ENCODE measurements at places on chromosomes 5 and 9.

DNA sequence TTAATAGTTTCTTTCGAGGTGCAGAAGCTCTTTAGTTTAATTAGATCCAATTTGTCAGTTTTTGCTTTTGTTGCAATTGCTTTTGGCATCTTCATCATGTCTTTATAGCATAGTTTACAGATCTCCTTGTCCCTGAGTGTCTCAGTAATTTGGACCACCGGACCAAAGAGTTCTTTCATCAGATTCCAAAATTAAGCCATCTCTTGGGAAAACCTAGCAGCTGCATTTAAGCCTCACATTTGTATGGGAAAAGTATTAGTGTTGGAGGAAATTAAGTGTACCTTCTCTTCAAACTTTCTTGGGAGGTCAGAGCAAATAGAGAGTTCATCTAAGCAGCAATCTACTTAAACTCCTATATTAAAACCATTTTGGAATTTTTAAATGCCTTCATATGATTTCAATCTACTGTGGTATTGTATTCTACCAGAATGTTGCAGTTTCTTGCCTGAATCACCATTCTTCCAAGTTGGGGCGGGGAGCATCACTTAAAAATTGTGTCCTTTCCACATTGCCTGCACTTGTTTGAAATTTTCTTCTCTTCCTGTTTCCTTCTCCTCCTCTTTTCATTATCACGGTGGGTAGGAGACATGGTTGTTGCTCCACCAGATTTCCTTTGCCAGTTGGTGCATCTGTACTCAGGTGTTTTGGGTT lies 97.3 kb upstream of the DAB2 start:
- no peak for DNase-seq

DNA sequence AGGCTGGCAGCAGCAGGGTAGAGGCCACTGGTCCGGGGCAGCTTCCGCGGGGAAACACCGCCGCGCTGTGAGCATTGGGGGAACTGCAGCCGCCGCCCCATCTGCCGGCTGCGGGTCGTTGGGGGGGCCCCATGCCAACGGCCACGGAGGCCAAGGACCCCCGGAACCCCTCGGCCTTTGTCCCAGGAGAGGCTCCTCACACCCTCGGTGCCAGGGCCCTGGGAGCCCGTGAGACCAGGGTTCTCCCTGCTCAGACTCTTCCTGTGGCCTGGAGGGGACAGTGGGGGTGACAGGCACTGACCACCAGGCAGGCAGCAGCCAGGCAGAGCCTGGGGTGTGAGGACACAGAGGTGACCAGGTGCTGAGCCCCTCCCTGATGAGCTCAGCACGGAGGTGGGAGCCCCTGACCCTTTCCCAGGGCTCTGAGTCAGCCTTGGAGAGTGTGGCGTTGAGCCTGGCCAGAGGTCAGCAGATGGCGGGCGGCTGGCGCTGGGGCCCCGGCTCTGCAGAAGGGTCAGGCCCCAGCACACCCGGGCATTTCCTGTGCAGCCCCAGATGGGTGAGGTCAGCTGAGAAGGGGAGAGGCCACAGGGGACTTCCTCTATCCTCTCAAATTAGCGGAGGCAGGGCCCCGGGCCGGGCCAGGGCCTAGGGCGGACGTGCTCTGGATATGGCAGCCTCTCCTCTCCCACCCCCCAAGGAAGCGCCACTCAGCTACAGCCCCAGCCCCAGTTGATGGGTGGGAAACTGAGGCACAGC lies 17.9 kb upstream of the EGFL7 start:
- no peak for DNase-seq

DNA sequence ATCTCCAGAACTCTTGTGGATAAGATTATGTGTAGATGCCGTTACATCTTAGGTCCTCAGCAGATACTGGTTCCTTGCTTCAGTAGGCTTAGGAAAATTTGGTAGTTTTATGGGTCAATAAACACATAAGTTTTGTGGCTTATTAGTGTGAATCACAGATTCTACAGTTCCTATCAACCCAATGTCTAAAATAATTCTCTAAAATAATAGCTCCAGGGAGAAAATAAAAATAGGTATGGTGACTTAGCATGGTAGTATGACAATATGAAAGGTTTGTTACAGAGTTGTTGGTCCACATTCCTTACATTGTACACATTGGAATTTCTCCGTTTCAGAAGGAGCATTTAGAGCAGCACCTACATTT lies 91.7 kb downstream of the AOPEP start:
- DNase-seq = no peak

DNA sequence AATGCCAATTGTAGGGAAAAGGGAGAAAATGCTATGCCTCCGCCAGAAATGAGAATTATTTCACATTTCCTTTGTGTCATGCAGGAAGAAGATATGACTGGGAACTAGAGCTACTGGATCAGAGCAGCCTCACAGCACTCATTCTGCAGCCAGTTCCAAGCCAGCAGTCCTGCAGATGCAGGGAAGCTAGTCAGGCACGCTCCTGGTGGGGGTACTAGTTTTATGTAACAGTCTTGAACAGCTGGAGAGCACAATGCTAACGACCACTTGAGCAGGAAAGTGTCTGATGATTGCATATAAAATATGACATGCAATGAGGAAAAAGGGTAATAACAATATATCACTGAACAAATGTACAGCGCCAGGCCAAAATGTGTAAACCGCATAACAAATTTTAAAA lies 21.7 kb downstream of the CDH10 start:
- no peak for DNase-seq

DNA sequence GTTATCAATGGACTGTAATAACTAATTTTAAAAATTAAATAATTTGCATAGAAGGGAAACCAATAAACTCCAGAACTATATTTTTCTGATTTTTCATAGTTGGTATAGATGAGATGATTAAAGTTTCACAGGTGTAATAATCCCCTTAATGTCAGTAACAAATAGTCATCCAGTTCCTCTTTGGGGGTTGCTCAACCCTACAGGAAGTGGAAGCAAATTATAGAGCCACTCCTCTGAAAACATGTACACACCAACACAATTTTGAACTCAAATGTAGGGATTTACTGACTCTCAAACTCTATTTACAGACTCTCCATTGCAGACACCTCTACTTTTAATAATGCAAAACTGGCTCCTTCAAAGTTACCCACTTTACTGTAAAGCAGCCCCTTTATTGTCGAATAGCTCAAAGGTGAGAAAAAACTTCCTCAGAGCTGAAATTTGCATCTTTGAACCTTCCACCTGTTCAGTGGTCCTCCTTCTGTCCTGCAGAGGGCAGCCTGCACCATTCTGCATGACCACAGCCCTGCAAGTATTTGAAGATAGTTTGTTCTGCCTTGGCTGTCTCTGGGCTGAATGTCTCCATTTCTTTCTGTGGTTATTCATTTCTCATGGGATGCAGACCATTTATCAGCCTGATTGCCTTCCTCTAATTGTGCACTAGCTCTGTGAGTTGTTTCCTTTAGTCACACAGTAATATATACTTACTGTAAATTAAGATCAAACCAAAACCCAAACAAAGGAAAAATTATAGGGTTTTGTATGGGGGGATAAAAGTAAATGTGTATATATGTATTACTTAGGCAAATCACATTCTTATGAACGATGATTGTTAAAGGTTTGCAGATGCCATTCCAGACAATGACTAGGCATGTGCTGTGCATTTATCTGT lies 383.2 kb upstream of the SGCD start:
- peak; percentile 0 for DNase-seq

- DNase-seq = no peak
Measured at GRCh38 chr5:178241231-178241663, 8.6 kb upstream of the PHYKPL start.

Measured in NCI-H146 (cell line).